Daoy (cell line): ENCODE measurements at places on chromosomes 13 and 19. TPM values are rescaled to one million over a fixed set of nuclear protein-coding genes. Genes with fewer than 3 reads are reported as not detected.

TSKS gene
- not detected in 2 replicates for total RNA-seq

GPR12 gene
- total RNA-seq: not detected in 2 replicates

CD70 gene
- 62.8 and 65.4 TPM in 2 replicates for total RNA-seq

PSG5 gene
- total RNA-seq: 0.80 and 5.1 TPM in 2 replicates

PDX1 gene
- not detected in 2 replicates for total RNA-seq

ZIK1 gene
- total RNA-seq: 9.5 and 12.5 TPM in 2 replicates

C1QTNF9B gene
- total RNA-seq: not detected in 2 replicates

PSG6 gene
- not detected in 2 replicates for total RNA-seq

FXYD1 gene
- total RNA-seq: not detected in 2 replicates

PRTN3 gene
- total RNA-seq: not detected in 2 replicates

CELF5 gene
- total RNA-seq: 0.06 TPM in 1 of 2 replicates, not detected in the other

FOXA3 gene
- 2.1 and 2.6 TPM in 2 replicates for total RNA-seq

PGLYRP2 gene
- total RNA-seq: 0.17 TPM in 1 of 2 replicates, not detected in the other

CGB8 gene
- total RNA-seq: 27.8 and 31.4 TPM in 2 replicates

ZNF541 gene
- total RNA-seq: not detected in 2 replicates

S1PR4 gene
- total RNA-seq: not detected in 2 replicates

CPB2 gene
- total RNA-seq: not detected in 2 replicates

LYPD3 gene
- 0.74 TPM in 1 of 2 replicates, not detected in the other for total RNA-seq

CD37 gene
- total RNA-seq: not detected in 2 replicates

RNF17 gene
- total RNA-seq: not detected in 2 replicates
